Mesothelial cell of epicardium (in vitro differentiated cells): ENCODE measurements at places on chromosomes 5 and 9.
A peak's percentile ranks its signal among the peaks of the same experiment; 100 is the strongest.

DNA sequence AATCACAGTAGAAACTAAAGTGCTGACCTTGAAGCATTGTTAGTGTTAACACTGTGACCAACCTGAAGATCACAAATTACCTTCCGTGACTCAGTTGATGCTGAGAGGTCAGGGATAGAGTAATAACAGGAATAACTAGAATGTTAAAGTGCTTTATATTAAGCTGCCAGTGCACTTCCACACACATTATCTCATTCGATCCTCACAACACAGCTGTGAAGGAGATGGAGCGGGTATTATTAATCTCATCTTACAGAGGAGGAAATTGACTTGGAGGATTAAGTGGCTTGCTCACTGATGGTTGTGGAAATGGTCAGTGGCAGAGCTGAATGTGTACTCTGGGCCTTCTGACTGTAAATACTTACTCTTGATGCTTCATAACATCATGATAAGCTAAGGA, 252.5 kb upstream of the DMRT1 start:
- DNase-seq, result no peak

- no peak for DNase-seq
Measured at GRCh38 chr9:108666240-108666784, 189.5 kb downstream of the ACTL7B start.

GRCh38 chr9:121069396-121069795, 5.4 kb upstream of the CNTRL start:
- DNase-seq, result no peak

- DNase-seq, result no peak
Measured at GRCh38 chr9:71743217-71743705, 25.1 kb downstream of the CEMIP2 start.

DNA sequence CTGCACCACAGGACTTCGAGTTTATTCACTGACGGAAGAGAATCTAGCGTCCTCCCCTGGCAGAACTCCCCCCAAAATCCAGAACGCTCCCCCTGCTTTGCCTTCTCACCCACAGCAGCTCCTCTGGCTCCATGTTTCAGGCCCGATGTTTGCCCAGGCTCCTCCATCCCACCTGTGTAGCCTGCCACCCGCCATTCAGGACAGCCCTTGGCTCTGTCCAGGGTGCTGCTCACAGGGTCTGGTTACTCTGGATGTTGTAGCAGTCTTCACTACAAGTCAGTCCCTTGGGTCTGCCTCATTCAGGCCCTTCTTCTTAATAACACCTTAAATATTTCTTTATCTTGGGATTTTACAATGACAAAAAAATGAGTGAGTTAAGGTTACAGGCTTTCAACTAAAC, 41.3 kb upstream of the SV2C start:
- DNase-seq, result peak; percentile 61

DNA sequence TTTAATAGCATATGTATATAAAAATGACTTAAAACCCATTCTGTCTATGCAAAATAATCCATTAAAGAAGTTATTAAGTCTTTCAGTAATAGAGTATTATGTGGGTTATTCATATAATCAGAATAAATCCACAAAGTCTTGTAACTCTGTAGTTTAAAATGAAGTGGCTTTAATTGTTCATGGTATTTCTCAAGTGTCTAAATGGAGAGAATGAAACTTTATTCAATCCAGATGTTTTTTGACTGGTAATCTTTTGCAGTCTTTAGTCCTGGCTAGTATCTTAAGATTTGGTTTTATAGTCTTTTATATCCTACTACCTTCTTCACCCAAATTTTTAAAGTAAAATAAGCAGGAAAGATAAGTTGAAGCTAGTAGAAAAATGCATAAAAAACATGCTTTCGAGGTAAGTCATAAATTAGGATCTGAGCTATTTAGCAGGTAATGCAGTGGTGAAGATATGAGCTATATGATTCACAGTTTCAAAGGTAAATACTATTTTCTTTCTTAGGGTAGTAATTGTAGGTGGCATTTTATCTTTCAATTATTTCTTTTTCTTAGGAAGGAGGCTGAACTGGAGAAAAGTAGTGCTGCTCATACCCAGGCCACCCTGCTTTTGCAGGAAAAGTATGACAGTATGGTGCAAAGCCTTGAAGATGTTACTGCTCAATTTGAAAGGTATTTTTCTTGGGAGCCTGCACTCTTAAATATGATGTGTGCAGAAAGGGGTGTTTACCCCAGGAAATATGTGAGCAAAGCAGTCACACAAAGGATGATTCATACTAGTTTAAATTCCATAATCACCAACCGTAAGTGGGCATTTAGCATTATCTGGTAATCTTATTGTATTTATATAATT, 17.9 kb downstream of the HMMR start:
- no peak for DNase-seq

- no peak for DNase-seq
Measured at GRCh38 chr9:72156586-72156985, 7.3 kb downstream of the GDA start.

DNA sequence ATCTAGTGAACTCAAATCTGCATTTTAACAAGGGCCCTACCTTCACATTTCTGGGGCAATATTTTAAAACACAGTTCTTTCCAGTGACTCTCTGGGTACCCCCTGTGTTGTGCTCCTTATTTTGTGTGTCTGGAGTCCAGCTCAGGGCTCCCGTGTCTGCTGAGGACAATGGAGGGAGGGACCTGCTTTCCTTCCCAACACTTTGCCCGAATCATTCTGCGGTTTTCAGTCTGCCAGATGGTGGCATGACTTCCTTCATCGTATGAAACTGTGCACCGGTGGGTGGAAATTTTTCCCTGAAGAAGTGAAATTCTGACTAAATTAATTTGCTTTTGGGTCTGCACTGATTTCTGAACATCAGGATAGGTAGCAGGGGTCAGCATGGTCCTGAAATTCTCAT, 153.6 kb upstream of the CD180 start:
- DNase-seq, result no peak

DNA sequence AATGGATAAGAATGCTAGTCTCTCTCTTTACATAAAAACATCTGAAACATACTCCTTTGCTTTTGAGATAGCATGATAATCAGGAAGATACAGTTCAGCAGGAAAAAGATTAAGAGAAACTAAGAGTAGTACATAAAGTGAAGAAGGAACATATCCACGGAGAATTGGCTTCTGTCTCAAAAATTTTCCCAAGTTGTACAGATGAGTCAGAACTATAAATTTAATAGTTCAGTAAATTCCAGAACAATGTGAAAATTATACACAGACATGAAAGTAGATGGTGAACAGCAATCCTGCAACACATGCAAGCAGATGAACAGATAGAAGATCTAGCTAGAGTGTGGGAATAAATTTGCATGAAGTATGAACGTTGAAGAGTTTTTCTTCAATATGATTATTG, 691.4 kb upstream of the RIOK2 start:
- no peak for DNase-seq

GRCh38 chr9:132782037-132782436, 96.0 kb downstream of the AK8 start:
- no peak for DNase-seq

DNA sequence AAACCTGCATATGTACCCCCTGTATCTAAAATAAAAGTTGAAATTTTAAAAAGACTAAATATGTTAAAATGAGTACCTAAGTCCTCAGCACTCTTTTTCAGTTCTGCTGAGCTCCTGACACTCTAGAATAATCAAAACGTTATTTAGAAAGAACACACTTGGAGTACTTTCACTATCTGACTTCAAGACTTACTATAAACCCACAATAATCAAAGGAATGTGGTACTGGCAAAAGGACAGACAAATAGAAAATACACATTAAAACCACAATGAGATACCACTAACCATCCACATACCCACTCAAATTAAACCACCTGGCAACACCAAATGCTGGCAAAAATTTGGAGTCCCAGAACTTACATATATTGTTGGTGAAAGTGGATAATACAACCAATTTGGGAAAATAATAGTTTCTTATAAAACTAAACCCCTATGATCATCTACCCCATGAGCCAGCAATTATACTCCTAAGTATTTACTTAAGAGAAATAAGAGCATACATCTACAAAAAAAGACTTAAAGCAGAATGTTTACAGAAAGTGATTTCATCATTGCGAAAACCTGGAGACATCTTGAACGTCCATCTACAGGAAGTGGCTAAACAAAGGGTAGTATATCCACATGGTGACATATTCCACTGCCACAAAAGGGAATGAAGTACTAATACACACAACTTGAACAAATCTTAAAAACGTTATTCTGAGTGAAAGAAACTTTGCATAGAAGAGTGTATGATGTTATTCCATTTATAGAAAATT, 12.8 kb upstream of the PRSS3 start:
- no peak for DNase-seq

DNA sequence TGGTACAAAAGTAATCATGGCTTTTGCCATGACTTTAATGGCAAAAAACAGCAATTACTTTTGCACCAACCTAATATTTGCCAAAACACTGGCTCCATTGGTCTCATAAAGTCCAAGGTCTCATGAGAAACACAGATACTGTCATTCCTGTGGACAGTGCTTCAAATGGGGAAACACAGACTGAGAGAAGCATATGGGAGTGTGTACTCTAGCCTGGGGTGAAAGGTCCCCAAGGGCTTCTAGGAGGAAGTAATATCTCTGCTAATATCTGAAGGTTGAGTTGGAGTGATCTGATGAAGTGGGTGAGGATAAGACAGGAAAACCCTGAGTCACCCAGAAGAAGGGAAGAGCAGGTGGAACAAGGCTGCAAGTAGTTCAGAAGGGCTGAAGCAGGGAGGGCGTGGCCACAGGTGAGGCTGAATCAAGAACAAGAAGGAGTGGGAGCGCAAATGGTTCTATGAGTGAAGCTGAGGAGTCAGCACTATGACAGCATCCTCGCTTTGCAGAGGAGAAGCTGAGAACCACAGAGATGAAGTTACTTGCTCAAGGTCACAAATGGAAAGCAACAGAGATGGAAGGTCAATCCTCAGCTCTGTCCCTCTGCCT, 164.1 kb downstream of the ASTN2 start:
- no peak for DNase-seq
